ENCODE measurements at places on chromosomes 11 and 22.

DNA sequence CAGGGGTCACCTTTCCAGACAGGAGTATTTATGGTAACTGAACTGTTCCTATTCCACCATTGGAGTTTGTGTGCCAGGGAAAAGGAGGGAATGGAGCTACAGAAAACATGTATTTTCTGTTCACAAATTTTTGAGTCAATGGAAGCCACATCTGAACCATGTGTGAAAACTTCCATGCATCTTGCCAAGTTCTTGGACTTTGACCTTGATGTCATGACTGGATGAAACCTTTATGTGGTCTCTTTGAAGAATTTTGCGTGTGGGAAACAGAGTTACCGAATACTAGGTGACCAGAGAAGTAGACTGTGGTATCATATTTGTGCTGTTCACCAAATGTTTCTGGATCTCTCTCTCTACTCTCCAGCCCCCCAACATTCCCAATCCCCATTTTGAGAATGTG, 104.8 kb downstream of the CD44 start:
- DNase-seq: no peak

DNA sequence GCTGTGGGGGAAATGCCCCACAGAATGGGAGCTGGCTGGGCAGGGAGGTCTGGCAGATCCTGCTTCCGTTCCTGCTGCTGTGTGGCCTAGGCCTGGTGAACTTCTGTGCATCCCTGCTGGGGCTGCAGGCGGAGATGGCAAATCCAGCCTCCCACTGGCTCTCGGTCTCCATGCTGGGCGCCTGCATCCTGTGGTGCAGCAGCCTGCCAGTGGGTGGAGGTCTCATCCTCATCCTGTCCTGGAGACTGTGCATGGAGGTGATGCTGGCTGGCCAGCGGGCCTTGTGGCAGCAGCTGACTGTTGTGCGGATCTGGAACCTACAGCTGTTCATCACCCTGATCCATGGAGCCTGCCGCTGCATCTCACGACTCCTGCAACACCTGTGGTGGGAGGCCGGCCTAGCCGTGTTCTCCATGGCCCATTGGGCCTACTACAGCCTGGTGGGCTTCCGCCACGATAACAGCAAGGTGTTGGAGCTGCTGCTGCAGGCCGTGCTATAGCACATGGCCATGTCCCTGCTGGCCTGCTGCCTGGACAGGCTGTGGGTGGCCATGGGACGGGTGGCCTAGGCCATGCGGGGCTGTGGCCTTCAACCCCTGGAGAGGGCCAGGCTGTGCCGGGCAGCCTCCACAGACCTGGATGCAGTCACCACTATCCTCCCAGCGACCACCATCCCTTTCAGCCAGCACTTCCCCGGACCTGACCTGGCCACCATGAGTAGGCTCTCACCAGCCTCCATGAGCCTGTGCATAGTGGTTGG, 8.8 kb upstream of the RPL3 start:
- DNase-seq: no peak

GRCh38 chr11:22681281-22681812, 14.9 kb downstream of the GAS2 start:
- no peak for DNase-seq

GRCh38 chr11:1953489-1954266, 6.5 kb downstream of the MRPL23 start:
- no peak for DNase-seq

GRCh38 chr11:118895093-118896039, 11.7 kb downstream of the CXCR5 start:
- DNase-seq: no peak

- DNase-seq: peak; percentile 42
Measured at GRCh38 chr11:65588199-65589054, 7.2 kb downstream of the KCNK7 start.

GRCh38 chr11:108847298-108847990, 182.6 kb downstream of the DDX10 start:
- DNase-seq: no peak

DNA sequence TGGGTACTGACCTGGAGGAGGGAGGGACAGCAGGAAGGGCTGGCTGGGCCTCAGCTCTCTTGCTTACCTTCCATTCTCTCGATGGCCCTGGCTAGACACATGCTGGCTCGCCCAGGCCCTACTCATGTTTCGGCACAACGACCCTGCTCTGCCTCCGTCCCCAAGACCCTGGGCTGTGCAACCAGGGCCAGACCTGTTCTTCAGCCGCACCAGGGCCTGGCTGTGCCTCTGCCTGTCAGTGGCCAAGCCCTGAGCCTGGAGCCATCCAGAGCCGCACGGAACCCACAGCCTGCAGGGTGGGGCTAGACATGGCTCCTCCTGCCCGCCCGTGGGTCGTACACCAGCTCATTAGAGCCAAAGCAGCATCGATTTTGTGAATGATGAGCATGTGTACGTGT, 47.5 kb downstream of the RTN4R start:
- no peak for DNase-seq

- DNase-seq: no peak
Measured at GRCh38 chr11:119483341-119483880, 60.4 kb upstream of the THY1 start.

- DNase-seq: no peak
Measured at GRCh38 chr11:27618281-27618915, 81.9 kb downstream of the BDNF start.

- DNase-seq: no peak
Measured at GRCh38 chr11:72686639-72687220, 12.5 kb upstream of the PDE2A start.

DNA sequence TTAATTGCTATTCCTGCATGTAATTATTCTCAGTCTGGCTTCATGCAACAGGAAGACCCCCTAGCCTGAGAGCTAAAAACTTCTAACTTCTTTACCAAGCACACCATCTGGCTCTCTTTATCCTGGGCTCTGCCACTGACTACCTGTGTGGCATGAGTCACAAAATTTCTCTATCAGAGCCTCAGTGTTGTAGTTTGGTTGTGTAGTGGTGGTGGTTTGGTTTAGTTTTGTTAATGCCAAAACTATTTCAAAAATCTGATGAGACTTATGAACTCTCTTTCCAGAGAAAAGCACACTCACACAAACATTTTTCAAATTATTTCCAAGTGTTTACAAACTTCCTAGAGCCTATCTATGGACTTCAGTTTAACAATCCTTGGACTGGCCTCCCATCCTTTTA, 7.5 kb upstream of the IL17RA start:
- DNase-seq: no peak

GRCh38 chr11:69892986-69893555, 73.9 kb upstream of the FGF3 start:
- DNase-seq: no peak

- peak; percentile 42 for DNase-seq
Measured at GRCh38 chr11:110173811-110174644, 80.8 kb downstream of the ZC3H12C start.

- no peak for DNase-seq
Measured at GRCh38 chr22:50524676-50525103, 708 bp downstream of the SCO2 start.

DNA sequence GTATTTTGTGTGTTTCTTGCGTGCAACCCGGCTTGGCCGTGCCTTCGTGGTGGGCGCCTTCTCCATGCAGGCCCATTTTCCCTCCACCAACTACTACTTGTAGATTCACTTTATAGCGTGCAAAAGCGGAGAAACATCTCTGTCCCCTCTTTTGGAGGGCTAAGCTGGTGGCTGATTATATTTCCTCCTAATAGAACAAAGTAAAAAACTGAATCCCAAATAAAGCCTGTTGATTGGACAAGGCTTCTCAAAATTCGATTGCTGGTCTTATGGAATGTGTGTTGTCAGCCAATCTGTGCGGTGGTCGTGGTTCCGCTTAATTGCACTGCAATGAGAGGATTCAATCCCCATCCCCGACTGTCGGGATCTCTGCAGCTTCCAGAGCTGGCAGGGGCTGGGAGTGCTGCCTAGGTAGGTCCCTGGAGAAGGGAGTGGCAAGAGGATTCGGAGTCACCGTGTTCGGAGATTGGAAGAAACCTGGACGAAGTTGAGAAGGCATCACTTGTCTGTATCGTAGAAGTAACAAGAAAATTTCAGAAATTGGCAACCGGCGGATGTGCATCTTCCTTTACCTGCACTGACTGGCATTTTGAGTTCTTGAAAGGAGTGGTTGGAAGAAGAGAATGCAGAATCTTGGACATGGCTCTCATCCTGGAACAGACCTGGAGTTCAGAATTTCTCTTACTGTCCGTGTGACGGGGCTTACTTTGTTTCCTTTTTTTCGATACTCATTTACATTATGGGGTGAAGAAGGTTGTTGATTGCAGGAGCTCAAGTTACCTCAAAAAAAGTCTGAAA, 1.1 kb downstream of the HMGXB4 start:
- no peak for DNase-seq

DNA sequence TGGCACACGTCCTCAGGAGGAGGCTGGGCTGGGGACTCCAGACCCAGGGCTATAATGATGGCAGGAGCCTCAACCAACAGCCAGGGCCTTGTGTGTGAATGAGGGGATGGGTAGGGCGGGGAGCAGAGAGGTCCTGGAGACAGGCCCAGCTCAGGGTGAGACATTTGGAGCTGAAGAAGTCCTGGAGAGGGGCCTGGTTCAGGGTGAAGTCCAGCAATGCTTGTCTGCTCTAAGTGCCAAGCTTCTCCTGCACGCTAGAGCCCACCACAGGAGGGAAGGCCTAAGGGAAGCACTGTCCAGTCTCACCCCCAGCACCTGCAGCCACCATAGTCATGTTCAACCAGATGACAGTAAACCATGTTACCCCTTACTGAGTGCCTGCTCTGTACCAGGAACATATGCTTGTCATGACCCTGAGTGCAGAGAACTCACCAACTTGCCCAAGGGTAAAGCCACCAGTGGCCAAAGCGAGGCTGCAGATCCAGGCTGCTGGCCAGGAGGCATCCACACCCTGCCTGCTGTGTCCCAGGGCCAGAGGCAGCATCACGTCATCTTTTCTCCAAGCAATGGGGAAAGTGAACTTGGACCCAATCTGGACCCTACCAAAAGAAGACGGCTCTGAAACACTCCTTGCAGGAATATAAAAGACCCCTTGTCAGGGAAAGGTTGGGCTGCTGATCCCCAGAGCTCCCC, 24.0 kb downstream of the LMO1 start:
- DNase-seq: no peak

Measured in stimulated activated CD8-positive, alpha-beta memory T cell treated with anti-CD3 and anti-CD28 coated beads, Interleukin-15, amount 100 ng/mL, for 1 hour (primary cell).